Umbilical cord (tissue), 2 donors: ENCODE measurements at places on chromosomes 2 and 18.

- DNase-seq = peak; percentile 43
These were observed 151.4 kb downstream of the TNS1 start for GRCh38 chr2:217851191-217852020.

- DNase-seq = no peak
These were observed 53.9 kb upstream of the GALNT5 start for GRCh38 chr2:157203651-157204050.

DNA sequence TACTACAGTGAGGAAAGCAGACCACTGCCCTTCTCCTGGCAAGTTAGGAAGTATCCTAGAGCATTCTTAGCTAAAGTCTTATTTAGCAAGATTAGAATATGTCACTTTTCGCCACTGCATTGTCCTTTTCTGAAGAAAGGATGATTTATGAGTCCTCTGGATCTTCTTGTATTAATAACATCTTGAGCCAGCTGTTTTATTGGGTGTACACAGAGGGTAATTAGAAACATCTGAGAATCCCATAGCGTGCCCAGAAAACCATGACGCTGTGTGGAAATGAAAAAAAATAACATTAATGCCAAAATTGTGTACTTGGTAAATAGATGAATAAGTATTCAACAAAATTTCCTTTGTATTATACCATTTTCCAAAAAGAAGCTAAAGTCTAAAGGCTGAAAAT, 198.7 kb downstream of the LTBP1 start:
- DNase-seq = peak; percentile 13

DNA sequence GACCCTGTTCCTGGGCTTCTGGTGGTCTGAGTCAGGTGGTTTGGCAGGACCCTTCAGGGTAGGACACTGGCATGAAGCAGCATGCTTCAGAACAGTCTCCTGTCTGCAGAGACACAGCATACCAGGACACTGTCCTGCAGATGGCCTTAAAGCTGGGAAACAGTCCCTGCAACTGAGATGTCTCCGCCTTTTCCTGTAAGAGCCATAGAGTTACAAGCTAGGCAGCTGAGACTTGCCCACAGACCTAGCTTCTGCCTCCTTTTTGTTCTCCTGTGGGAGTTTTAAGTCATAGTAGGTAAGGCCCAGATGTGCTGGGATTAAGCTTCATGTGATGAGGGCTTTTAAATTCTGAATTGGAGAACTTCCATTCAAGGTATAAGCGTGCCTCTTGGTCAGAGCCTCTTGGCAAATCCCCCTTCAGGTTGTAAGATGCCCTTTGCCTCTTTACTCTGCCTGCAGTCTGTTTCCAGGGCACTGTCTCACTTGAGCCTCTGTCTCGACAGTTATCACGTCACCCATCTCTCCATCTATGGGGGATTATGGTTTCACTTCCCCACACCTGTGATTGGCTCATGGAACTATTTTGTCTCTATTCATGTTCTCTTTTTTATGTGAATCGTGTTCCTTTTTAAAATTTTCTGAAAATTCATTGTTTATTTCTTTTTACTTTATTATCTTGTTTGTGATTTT, 51.8 kb downstream of the COA5 start:
- DNase-seq = no peak

- no peak for DNase-seq
These were observed 240.4 kb upstream of the LYPD1 start for GRCh38 chr2:132910432-132910831.

DNA sequence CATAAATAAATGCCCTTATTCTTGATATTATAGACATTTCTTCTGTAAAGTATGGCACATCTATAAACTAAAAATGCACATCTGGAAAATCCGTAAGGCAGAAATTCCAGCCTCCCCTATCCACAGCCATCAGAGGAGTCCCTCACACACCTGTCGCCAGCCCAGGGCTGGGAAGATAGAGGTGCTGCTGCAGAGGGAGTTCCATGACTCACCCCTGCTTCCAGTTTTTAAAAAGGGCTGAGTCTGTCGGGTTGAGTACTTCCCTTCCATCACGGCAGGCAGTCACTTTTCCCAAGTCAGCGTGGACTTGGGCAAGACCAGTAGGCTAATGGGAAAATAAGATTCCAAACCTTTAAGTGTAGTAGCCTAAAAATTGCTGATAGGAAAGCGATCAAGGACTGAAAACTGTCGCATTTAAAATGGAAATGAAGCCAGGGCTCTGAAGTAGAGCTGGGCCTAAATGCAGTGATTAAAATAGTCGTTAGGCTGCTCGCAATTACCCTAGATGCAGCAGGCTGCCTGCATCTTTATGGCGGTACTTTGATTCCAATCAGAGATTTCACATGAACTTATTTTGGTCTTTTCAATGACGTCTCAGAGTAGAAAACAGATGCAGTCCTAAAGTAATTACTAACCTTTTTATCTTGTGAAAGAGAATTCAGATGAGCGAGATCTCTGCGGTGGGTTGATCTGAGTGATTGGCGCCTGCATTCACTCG, 280.5 kb downstream of the AGAP1 start:
- DNase-seq = no peak

GRCh38 chr2:74041726-74042125, 57.0 kb downstream of the TET3 start:
- DNase-seq = no peak

DNA sequence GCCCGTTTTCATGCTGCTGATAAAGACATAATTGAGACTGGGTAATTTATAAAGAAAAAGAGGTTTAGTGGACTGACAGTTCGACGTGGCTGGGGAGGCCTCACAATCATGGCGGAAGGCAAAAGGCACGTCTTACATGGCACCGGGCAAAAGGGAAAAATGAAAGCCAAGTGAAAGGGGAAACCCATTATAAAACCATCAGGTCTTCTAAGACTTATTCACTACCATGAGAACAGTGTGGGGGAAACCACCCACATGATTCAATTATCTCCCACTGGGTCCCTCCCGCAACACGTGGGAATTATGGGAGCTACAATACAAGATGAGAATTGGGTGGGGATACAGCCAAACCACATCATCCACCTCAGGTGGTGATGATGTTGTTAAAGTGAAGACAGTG, 3.3 kb upstream of the RAB12 start:
- DNase-seq = no peak

GRCh38 chr2:96175951-96176350, 30.7 kb upstream of the DUSP2 start:
- DNase-seq = no peak

- DNase-seq = no peak
These were observed 166.7 kb downstream of the MCFD2 start for GRCh38 chr2:46748735-46749531.

- peak; percentile 79 for DNase-seq
These were observed 100.2 kb downstream of the TWIST2 start for GRCh38 chr2:238947920-238948710.

- peak; percentile 60 for DNase-seq
These were observed 1293.6 kb upstream of the ZEB2 start for GRCh38 chr2:145813481-145813880.

DNA sequence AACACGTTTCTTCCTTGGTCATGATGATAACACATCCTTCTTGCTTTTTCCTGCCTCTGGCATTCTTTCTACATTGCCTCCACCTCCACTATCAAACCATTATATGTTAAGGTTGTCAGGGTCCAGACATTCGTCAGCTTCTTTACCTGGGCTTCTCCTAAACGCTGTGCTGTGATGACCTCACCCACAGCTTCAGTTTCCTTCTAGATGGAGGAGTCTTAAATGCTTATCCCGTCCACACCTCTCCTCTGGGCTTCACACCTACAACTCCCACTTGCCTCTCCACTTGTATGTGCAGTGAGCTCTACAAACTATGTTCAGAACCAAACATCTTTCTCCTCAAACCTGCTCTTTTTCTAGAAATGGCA, 666 bp upstream of the STAT1 start:
- DNase-seq = no peak
